ENCODE measurements at places on chromosomes 5 and 9.
A peak's percentile ranks its signal among the peaks of the same experiment; 100 is the strongest.

DNA sequence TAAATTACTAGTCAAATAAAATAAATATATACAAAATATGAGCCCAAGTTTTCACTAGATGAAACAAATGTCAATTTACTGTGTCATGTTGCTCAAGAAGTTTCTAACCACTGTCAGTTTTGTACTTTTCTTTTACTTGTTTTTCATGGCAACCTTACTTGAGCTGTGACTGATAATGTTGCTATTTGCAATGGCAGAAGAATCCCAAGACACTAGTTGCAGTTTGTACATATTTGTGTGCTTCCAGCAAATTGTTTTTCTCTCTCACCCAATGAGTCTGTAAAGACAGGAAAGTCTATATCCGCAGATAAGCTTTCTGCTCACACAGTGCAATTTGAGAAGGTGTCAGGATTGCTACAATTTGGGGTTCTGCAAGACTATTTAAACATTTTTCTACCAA lies 338.6 kb upstream of the PCSK5 start:
- no peak for DNase-seq

DNA sequence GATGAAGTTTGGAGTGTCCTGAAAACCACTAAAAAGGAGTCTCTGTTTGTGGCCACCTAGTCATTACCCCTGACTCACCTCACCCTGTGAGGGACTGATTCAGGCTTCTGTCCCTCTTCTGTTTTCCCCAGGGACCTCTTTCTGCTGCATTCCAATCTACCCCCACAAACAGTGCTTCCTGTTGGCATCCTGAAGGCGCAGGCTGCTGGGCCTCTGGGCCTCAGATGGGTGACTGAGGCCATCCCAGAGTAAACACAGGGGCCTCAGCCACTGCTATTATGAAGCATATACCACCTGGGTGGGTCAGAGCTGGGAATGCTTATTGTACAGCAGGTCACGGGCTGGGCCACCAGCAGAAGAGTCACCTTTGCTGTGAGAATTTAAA lies 20.0 kb downstream of the MORN5 start:
- no peak for DNase-seq

DNA sequence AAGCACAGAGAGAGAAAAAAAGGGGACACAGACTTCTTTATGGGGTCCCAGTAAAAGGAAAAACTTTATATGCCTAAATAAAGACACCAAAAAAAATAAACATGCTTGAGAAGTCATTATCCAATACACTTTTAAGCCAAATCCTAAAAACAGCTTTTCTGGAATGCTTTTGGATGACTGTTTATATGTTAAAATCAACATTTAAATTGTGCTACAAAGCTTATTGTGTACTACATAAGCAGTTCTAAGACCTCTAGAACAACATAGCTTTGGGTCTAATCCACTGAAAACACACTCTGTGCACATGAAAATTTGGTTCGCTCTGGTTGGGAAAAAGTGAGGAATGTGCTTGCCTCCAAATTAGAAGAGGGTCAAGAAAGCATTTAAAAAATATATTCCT lies 92.5 kb downstream of the EBF1 start:
- no peak for DNase-seq

GRCh38 chr5:318931-319601 lies 2.4 kb upstream of the AHRR start:
- DNase-seq, result no peak

DNA sequence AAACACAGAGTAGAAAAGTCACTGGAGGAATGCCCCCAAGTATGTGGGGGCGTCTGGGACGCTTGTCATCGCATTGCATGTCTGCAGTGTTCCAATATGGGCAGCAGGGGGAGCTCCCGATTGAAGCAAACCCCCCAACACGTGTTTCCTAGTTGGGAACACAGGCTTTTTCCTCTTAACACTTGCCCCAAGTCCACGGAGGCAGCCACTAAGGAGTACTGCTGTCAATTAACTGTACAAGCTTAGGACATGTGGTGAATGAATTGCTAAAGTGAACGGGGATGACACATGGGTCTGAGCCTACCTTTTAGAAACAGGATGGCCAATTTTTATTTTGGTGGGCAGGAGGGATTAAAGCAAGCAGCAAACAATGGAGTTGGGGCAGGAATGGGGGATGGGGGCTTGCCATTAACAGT lies 2.2 kb downstream of the GABRB2 start:
- peak; percentile 36 for DNase-seq

- DNase-seq, result no peak
Observed at GRCh38 chr5:101677961-101678360, 618.1 kb downstream of the SLCO4C1 start.

DNA sequence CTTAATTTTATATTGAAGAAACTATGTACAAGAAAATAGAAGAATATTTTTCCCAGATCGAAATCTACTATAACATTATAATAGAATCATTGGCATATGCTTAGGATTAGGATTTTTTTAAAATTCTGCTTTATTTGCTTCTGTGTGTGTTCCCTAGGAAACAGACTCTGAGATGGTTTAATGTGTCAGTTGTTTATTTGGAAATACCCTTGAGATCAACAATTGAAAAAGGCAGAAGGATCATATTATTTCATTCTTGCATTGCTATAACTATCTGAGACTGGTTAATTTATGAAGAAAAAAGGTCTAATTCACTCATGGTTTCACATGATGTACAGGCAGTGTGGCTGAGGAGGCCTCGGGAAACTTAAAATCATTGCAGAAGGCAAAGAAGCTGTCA lies 622.6 kb downstream of the PRR16 start:
- no peak for DNase-seq

DNA sequence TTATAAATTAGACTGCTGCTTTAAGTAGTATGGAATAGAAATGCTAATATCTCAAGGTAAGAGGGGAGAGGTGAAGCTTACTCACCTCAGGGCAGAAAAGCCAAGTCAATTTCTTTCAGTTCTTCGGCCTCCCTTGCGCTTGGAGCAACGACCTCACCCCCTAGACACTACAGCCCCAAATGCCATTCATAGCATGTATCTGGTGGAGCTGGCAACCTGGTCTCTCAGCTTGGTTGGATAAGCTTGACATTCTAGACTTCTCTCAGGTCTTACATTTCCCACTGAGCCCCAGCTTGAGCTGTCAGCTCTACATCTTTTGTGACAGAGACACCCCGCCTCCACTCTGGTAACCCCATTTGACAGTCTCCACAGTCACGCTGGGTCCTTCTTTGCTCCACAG lies 154.9 kb downstream of the ZNF608 start:
- DNase-seq, result no peak

GRCh38 chr9:114941376-114941775 lies 11.0 kb upstream of the TNFSF8 start:
- DNase-seq, result no peak

- DNase-seq, result peak; percentile 38
Observed at GRCh38 chr9:71001780-71002386, 119.5 kb downstream of the TRPM3 start.

- DNase-seq, result no peak
Observed at GRCh38 chr5:177311392-177311722, 341 bp downstream of the MXD3 start.

DNA sequence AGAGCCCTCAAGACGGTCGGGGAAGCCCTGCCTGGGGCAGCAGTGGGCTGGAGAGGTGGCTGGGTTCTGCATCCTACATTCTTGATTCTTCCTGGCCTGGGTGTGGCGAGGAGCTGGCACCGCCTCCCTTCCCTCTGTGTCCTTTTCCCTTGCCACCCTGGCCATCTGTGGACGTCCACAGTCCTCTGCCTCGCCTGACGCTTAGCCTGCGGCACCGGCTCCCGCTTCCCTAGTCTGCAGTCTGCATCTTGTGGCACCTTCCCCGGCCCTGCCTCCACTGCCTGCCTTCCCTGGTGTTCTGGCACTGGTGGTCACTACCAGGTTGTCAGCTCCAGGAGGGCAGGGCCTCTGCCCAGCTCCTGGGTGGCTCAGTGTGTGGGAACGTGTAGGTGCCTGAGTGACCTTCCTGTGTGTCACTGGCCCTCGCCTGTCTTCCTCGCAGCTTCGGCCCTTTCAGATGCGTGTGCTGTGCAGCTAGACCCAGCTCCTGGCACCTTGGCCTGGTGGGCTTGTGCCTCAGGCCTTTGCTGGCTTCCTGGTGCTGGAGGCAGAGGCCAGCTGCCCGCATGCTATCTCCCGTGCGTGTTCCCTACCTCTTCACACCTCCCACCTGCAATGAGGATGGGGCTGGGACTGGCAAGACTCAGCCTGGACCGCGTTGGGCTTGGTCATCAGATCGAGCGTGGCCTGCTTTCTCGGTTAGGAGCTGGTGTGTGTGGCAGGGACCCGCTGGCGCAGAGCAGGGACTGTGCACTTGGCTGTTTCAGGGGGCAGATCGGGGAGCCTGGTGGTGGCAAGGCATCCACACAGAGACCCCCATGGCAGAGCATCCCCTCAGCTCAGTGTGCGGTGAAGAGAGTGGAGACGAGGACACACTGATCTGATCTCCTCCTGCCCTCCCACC lies 20.9 kb downstream of the TRAF2 start:
- no peak for DNase-seq

DNA sequence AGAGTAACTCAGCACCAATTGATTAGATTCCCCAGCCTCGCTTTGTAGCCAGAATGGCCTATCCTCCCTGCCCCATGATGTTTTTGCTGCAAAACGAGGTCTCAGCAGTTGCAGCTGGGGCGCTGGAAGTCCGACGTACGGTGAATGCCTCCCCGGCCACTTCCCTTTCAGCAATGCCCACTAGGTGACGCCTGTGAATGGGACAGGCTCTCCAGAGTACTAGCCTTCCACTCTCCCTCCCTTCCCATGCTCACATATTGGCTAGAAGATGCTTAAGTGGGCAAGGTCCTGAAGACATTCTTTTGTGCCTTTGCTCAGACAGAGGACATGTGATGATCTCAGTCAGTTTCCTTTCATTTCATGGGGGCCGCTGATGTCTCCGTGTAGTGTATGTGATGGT lies 50.8 kb downstream of the DMRT2 start:
- peak; percentile 18 for DNase-seq

DNA sequence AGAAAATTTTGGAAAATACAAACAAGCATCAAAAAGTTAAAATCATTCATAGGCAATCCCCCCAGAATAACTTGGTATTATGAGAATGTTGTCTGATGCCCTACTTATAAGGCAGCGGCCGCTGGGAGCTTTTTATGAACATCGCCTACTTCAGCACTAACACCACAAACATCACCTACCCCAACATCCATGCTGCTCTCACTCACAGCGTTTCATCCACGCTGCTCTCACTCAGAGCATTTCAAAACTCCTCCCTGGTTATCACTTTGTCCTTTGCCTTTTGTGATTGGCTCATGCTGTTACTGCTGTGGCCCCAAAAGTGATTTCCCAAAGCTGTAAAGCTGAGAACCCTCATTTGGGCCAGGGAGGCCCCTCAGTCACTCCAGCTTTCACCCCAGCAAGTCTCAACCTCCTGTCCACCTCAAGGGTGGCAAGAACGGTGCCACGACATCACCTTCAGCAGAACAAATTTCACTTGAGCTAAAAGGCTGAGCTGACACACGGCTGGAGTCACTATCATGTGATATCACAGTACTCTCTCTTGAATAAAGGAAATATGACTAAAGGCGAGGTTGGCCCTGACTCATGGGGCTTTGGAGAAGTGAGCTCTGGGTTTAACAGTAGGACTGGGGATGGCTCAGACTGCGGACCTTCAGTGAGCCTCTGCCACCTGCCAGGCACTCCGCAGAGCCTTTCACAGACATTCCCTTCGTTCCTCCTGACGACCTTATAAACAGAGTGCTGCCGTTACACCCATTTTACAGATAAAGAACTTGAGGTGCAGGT lies 25.2 kb downstream of the SHC3 start:
- no peak for DNase-seq

- no peak for DNase-seq
Observed at GRCh38 chr5:83000428-83000827, 76.8 kb downstream of the TMEM167A start.

DNA sequence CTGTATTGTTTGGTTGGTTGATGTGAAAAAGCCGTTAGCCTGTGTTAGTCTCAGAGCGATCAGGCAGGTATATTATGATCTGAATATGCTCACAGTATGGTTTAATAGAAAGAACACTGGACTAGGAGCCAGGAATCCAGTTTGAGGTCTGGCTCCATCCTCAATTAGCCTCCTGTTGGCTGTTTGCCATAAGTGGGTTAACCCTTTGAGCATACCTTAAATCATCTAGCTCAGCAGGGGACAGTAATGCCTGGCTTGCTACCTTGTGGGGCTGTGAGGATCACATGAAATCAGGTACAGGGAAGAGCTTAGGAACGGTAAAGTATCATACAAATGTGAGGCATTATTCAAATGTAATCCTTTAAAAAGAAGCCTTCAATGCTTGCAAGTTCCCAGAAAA lies 104.7 kb downstream of the CMYA5 start:
- no peak for DNase-seq

DNA sequence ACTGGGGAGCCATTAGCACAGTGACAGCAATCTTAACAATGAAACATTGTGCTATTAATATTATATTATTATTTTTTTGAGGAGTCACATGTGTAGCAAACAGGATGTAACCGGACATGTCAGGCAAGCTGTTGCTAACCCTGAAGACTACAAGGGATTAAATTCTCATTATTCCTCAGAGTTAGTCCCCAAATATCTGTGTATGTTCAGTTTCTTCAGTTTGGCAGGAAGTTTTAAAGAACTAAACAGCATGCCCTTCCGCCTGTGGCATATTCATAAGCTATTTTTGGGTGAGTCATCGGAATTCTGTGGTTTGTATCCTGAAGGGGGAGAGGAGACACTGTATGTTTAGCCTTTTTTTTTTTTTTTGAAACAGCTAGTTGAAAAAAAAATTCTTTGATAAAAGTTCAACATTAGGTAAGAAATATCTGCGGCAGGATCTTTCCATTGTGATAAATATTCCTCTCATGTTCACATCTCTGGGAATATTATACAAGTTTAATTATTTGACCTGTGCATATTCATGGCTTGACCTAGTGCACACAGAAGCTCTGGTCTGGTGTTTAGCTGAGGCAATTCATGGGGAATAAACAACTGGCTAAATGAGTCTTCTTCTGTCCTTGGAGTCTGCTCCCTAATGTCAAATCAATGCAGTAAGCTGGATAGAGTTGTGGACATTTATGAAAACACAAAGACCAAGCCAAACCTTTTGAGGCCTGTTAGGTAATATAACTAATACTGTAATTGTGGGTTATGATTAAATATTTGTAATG lies 202.7 kb upstream of the CDKN2B start:
- peak; percentile 76 for DNase-seq

DNA sequence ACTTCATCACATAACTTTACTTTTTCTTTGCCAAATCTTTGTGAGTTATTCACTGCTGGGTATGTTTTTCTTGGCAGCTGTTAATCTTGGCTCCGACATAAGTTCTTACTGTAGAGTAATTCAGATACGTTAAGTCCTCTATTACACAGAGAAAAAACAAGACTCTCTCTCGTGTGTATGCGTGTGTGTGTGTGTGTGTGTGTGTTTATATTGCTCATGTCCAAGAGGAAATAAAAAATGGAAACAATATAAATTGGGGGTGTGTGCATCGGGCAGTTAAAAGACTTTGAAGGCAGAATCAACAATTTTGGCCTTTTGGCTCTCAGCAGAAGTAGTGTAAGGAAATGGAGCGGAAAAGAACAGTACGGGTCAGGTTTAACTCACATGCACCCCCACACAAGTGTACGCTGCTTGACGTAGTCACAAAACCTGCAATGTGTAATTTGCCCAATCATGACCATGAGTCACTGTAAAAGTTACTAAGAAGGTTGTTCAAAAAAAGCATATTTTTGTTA lies 67.2 kb upstream of the IFNE start:
- DNase-seq, result peak; percentile 55

- DNase-seq, result no peak
Observed at GRCh38 chr9:108547411-108548135, 308.2 kb downstream of the ACTL7B start.

Data from NCI-H460 (cell line).